Pulmonary artery endothelial cell (primary cell): ENCODE measurements at places on chromosomes 12 and 14. TPM values are rescaled to one million over a fixed set of nuclear protein-coding genes. Genes with fewer than 3 reads are reported as not detected.

DNA sequence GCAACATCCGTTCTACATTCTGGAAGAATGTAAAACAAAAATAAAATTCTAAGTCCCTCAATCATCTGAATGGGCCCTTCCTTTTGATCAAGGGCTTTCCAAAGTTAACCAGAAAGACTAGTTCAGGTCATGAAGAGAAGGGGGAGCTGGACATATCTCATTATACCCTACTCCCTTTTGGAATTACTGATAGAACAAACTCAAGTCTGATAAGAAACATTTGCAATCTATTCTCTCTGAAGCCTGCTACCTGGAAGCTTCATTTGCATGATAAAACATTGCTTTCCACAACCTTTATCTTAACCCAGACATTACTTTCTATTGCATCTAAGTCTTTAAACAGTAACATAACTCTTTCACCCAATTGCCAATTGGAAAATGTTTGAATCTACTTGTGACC is 8.3 kb upstream of the ACSM4 start:
- no peak for DNase-seq

PAWR gene
- 99.3 and 123 TPM in 2 replicates for total RNA-seq

GRCh38 chr14:96622926-96623325 is 120.7 kb downstream of the PAPOLA start:
- no peak for DNase-seq

DNA sequence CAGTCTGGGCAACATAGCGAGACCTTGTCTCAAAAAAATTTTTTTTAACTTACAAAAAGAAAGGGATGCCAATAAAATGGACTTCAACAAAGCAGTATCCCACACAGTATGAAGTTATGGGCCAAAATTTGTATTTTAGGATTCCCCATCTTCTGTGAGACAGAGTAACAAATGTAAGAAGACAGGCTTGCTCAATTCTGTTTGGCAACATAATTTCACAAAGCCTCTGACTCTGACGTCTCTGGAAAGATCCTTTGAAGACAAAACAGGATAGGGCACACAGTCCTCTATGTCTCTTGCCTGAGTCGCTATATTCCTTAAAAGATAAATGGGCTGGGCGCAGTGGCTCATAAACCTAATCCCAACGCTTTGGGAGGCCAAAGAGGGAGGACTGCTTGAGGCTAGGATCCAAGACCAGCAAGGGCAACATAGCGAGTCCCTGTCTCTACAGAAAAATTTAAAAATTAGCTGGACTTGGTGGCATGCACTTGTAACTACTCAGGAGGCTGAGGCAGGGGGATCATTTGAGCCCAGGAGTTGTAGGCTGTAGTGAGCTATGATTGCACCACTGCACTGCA is 1.1 kb upstream of the HOMEZ start:
- no peak for DNase-seq

DNA sequence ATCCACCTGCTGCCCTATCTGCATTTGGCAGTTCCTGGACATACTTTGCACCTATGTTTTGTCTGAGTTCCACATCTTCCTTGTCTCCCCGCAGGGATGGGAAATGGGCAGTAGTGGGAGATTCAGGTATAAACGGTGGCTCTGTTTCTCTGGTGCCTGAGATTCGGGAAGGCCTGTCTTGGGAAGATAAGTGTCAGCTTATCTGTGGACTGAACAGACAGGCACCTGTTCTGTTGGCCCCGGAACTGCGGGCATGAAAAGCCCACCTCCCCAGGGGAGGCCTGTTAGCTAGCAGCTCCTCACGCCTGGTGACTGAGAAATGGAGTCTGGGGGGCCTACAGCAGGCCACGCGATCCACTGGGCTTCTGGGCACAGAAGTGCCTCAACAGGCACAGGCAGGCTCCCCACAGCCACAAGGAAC is 5.8 kb downstream of the PHB2 start:
- DNase-seq = no peak

GRCh38 chr14:26403760-26404159 is 194.1 kb downstream of the NOVA1 start:
- no peak for DNase-seq

GRCh38 chr14:24941719-24942118 is 108.2 kb downstream of the STXBP6 start:
- no peak for DNase-seq

- DNase-seq = no peak
These were observed 85.2 kb upstream of the MAX start for GRCh38 chr14:65187421-65188049.

MYF6 gene
- total RNA-seq = not detected in 2 replicates

ACVRL1 gene
- 439 and 664 TPM in 2 replicates for total RNA-seq

PITPNM2 gene
- total RNA-seq = 5.7 and 8.7 TPM in 2 replicates

USP44 gene
- 0.53 and 1.1 TPM in 2 replicates for total RNA-seq

- no peak for DNase-seq
These were observed 187.1 kb upstream of the CDKN3 start for GRCh38 chr14:54209511-54210250.

GRCh38 chr12:27083861-27084394 is 1.6 kb upstream of the C12orf71 start:
- no peak for DNase-seq

ERH gene
- total RNA-seq = 183 and 199 TPM in 2 replicates
